ENCODE measurements at places on chromosomes 4 and X. TPM values are rescaled to one million over a fixed set of nuclear protein-coding genes. Genes with fewer than 3 reads are reported as not detected.

DNA sequence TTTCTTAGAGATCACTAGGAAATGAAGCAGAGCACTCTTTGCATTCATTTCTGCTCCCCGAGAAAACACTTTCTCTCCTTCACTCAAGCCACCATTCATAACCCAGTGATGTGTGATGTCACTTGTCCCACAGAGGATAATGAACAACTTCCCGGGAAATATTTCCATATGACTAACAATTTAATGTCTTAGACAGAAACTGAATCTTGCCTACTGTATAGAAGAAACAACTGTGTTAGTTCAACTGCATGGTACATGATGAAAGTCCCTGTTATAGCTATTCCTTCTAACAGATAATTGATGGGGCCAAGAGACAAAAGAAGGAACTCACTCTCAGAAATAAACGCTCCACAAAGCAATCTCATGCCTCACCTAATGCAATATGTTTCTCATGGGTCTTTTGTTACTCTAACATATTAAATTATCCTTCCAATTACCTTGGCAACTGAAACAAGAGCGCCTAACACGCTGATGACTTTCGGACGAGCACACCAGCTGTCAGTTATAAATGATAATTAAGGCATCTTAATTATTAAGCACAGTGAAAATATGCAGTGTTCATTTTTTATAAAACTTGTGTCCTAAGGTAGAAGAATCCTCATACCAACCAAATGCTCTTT lies 113.7 kb upstream of the TLR3 start:
- no peak for DNase-seq

The P2RY8 gene
- 0.26 TPM for total RNA-seq

GRCh38 chr4:107993969-107994368 lies 4.3 kb downstream of the HADH start:
- no peak for DNase-seq

- DNase-seq, result no peak
Measured at GRCh38 chrX:34778916-34779315, 121.8 kb upstream of the TMEM47 start.

The COL25A1 gene
- total RNA-seq, result 16.4 TPM

DNA sequence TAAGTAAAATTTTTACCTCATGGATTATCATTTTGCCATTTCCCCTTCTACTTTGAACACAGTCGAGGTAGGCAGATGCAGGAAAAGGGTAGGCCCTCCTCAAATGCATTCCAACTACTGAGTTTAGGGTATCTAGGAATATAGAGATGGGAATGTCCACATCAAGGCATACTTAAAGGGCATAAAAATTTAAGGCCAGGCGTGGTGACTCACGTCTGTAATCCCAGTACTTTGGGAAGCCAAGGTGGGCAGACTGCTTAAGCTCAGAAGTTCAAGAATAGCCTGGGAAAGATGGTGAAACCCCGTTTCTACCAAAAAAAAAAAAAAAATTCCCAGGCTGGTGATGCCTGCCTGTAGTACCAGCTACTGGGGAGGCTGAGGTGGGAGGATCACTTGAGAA lies 146.5 kb downstream of the PDGFC start:
- DNase-seq, result no peak

DNA sequence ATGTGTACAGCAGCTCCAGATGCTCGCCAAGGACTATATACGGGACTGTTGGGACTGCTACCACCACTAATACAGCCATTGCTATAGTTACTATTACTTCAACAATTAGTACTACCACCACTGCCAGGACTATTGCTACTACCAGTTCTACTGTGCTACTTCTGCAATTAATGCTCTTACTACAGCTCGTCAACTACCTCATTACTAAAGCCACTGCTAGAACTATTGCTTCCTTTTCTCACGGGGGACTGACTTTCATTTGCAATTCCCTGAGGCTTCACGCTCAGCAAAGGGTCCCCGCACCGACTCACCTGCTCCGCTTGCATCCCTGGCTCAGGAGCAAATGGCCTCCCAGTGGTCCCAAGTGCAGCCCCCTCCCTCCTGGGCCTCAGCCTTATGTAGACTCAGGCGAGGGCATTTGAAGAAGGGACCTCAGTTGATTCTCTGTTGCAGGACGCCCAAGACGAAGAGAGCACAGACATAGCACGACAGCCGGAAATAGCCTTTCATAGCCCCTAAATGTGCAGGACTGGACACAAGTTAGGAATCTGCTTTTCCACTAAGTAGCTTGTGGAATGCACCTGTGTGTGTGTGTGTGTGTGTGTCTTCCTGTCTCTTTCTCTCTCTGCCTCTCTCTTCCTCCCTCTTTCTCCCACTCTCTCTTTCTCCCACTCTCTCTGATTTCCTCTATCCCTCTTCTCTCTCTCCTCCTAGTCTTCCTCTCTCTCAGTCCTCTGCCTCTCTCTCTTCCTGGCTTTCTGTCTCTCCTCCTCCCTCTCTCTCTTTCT lies 294.8 kb downstream of the ASMT start:
- no peak for DNase-seq

- no peak for DNase-seq
Measured at GRCh38 chr4:70931347-70931746, 29.2 kb downstream of the MOB1B start.

The ANKRD50 gene
- 149 TPM for total RNA-seq

The MGARP gene
- total RNA-seq, result 1.1 TPM

The CENPC gene
- total RNA-seq, result 75.1 TPM

The GPC3 gene
- total RNA-seq, result 192 TPM

The ARX gene
- total RNA-seq, result not detected

GRCh38 chrX:148133105-148133725 lies 152.1 kb downstream of the FMR1NB start:
- no peak for DNase-seq

DNA sequence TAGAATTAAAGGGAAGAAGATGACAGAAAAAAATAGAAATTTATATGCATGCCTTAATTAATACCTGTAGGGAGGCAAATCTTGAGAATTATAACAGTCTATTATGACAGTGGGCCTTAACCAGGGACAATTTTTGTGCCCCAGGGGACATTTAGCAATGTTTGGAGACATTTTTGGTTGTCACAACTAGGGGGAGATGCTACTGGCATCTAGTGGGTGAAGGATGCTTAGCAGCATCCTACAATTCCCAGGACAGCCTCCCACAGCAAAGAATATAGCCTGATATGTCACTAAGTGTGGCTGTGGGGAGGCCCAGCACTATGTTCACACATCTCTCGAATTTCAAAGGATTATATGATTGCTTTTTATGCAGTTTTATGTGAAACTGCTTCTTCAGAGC lies 10.5 kb downstream of the GPR82 start:
- no peak for DNase-seq

The TMEM150C gene
- total RNA-seq, result 10.2 TPM

The NHSL2 gene
- total RNA-seq, result 14.4 TPM

GRCh38 chr4:80266253-80266901 lies at the start of gene FGF5:
Gene FGF5 (plus strand): TSS chr4:80266664. CDS start chr4:80266825, 161 bp downstream.
- DNase-seq, result peak; percentile 14

- DNase-seq, result no peak
Measured at GRCh38 chr4:33054656-33055196, 2334.6 kb downstream of the PCDH7 start.

The CEP135 gene
- total RNA-seq, result 21.2 TPM

DNA sequence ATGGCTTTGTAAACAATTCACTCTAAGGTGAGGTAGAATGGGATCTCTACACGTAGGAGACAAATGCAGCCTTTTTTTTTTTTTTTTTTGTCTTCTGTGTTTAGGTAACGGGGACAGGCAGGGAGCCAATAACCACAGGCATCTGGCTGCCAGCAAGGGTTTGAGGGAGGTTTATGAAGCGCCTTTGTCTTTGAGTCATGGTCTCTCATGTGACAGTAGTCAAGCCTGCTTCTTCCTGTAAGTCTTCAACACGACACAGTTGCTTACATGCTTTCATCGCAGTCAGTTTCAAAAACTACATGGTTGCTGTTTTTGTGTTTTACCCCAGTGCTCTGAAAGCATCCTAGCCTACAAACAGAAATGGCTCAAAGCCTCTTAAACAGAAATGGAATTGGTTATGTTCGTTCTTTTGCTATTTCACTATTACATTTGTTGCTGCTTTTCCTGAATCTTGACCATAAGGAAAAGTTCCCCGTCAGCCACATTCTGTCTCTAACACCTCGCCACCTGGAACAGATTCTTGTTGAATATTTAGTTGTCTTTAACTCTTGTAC lies 127.8 kb upstream of the METTL14 start:
- no peak for DNase-seq

The LUZP4 gene
- not detected for total RNA-seq

DNA sequence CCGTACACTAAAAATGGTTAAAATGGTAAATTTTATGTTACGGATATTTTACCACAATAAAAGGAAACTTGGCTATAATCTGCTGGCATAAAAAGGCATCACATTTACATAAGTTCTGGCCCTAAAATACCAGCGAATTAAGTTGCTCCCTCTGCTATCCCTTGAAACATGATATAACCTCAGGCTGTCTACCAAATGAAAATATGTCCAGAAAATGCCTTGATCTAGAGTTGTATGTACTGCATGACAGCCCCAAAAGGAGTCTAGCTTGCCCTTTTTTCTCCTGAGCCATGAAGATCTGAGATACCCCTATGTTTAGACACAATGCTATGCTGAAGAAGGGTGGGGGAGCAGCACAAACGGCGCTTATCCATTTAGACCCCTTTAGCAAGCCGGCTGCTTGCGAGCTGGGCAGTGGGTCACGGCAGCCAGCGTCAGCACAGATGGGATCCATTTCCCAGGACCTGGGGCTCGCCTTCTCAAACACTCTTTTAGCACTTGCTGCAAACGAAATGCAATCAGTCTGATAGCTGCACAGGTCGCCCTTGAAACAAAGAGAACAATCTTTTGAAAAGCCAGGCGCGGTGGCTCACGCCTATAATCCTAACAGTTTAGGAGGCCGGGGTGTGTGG lies 77.0 kb downstream of the AFAP1 start:
- DNase-seq, result no peak

- DNase-seq, result no peak
Measured at GRCh38 chr4:174005422-174005821, 278.0 kb downstream of the FBXO8 start.

- no peak for DNase-seq
Measured at GRCh38 chrX:12986886-12987285, 12.0 kb downstream of the TMSB4X start.

DNA sequence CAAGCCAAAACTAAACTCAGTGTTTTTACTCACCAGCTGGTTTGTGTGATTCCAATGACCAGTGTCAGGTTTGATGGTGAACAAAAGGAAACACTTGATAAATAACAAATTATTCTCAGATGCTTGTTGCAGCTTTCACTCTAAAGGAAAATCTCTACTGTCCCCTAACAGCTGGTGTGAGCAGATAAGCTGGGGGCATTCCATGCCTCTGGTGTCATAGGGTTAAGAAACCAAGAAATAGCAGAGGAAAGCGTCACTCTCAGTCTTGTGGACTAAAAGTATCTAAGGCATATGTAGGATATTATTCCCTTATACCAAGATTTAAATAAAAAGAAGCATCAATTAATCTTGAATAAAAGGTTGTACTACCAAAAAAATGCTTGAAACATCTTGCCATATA lies 24.3 kb downstream of the TRPC5 start:
- no peak for DNase-seq

DNA sequence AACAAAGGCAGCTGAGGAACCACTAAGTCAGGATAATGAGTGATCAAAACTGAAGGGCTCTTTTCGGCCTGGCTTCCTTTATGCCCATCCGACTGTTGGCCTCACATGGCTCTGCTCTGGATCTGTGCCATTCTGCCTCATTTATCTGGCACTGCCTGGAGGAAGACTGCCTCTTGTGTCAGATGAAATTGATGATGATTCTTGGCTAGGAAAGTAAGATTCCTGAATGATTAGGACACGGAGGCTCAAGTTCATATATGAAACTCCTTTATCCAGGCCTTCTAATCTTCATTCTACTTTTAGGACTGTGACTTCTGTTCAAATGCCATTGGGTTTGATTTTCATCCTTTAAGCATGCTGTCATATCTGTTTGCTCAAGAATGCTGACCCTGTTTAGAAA lies 475.4 kb upstream of the RPS6KA3 start:
- DNase-seq, result no peak

- DNase-seq, result no peak
Measured at GRCh38 chr4:5965225-5965624, 53.0 kb downstream of the C4orf50 start.

- no peak for DNase-seq
Measured at GRCh38 chrX:129581904-129582303, 41.8 kb downstream of the OCRL start.

DNA sequence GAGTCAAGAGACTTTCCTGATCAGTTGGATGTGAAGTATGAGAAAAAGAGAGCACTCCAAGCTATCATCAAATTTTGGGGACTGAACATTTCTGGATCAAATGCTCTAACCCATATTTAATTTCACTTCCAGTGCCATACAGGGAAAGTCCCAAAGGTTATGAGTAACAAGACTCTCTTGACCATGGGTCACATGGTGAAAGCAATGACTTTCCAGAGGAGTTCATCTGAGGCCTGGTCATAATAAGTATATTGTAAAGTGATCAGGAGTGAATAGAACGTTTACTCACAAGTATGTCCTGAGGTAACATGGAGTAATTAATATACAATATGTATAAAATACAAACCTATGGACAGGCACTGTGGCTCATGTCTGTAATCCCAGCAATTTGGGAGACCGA lies 40.7 kb upstream of the ARMCX5 start:
- DNase-seq, result no peak

GRCh38 chr4:108049406-108049805 lies 59.7 kb downstream of the HADH start:
- DNase-seq, result no peak

DNA sequence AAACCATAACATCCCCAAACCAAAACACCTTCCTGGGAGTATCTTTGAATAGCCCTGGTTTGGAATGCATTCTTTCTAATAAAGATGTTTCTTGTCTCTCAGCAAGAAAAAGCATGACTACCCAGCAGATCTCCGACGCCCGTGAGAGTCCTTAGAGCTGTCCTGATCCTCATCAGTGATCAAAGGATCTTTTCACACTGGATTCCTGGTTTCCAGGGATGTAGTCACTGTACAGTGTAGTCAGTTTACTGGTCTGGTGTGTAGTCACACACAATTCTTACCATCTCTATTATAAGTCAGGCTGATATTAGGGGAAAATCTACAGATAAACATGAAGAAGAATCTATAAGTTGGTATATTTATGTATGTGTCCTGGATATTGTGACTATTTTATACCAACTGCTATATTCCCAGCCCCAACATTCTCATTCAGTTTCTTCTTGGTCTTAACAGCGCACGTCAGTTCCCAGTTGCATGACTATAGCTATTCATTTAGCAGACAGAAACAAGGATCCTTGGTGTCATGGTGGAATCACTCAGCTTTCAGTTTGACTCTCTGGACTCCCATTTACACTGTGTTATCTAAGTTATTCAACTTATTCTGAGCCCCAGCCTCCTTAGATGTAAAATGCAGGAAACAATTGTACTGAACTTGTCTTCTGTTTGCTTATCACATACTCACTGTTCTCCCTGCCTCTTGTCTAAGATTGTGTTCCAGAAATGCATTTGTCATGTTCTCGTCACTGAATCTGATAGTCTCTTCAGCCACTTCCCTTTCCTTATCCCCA lies 68.3 kb downstream of the SLIT2 start:
- no peak for DNase-seq
